ENCODE measurements at places on chromosomes 2 and 18.

- DNase-seq, result no peak
Observed at GRCh38 chr2:158967114-158967730, 1.2 kb upstream of the TANC1 start.

GRCh38 chr2:187842978-187843847 is 289.0 kb upstream of the TFPI start:
- DNase-seq, result peak; percentile 0

GRCh38 chr2:153005071-153005730 is 286.8 kb downstream of the ARL6IP6 start:
- DNase-seq, result no peak

DNA sequence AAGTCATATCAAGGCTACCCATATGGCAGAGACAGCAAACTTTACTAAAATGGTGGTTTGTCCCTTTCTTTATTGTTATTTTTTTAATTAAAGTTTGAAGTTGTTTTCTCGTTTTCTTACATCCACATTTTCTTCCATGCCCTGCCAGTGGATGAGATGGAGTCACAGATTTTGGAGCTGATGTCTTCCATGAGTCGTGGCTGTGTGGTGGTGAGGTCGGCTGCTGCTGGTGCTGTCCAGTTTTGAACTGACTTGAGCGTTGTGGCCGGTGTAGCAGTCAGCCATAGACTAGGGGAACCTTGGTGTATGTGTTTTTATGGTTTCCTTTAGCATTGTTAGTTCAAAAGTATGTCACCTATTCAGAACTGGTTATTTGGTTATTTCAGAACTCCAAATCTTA is 182.8 kb downstream of the SH3RF3 start:
- no peak for DNase-seq

- DNase-seq, result peak; percentile 45
Observed at GRCh38 chr2:13193900-13194299, 477.2 kb downstream of the TRIB2 start.

- DNase-seq, result peak; percentile 33
Observed at GRCh38 chr2:437756-438393, 150.0 kb upstream of the ALKAL2 start.

DNA sequence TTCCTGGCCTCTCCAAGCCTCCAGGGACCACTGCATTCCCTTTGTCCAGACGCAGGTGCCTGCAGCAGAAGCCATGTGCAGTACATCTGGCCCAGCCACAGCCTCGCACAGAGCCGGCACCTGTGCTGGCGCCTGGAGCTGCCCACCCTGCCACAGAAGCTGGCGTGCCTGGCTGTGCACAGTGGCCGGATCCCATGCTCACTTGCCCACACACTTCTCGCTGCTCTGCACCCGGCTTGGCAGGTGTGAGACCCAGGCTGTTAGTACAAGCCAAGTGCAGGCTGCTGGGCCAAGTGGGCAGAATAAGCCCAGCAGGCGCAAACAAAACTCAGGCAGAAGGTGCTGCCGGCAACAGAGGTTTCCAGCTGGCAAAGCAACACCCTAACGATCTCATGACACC is 124.5 kb upstream of the CCDC150 start:
- no peak for DNase-seq

DNA sequence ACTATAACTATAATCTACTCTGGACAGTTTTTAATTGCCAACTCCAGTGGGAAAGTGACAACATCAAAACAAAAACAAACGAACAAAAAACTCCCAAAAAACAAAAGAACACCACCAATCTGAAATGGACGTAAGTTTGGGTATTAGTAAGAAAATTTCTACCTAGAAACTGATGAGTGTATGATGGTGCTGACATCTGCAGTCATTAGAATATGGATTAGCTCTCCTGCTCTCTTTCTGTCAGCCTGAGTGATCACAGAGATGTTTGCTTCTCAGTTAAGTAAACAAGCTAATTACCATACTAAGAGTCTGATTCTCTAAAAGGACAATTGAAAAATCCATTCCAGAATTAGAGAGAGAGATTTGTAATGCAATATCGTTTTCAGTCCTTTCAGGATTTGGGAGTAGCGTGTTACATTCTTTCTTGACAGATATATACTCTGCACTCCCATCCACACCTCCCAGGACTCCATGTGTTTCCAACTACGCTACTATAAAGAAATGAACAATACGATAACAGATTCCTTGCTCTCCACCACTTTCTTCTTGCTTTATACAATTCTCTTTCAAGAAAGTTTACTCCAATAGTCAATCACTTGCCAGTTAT is 1347.4 kb upstream of the PIK3C3 start:
- DNase-seq, result no peak

DNA sequence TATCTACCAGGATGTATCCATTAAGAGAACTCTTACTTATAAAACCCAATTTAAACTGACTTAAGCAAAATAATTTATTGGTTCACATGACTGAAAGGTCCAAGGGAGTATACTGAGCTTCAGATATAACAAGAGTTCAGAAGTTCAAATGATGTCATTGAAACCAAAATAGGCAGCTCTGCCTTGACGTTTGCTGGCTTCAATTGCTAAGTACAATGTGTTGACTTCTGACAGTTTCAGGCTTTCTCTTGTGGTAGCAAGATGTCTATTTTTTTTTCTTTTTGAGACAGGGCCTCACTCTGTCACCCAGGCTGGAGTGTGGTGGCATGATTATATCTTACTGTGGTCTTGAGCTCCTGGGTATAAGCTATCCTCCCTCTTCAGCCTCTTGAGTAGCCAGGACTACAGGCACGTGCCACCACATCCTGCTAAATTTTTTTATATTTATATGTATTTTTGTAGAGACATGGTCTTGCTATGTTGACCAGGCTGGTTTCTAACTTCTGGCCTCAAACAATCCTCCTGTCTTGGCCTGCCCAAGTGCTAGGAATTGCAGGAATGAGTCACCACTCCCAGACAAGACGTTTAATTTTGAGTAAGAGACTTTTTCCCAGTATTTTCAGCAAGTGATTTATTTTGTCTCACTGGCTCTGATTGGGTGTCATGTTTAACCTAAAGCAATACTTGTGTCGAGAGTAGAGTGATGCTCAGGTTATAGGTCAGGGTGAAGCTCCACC is 184.8 kb downstream of the NR4A2 start:
- no peak for DNase-seq

DNA sequence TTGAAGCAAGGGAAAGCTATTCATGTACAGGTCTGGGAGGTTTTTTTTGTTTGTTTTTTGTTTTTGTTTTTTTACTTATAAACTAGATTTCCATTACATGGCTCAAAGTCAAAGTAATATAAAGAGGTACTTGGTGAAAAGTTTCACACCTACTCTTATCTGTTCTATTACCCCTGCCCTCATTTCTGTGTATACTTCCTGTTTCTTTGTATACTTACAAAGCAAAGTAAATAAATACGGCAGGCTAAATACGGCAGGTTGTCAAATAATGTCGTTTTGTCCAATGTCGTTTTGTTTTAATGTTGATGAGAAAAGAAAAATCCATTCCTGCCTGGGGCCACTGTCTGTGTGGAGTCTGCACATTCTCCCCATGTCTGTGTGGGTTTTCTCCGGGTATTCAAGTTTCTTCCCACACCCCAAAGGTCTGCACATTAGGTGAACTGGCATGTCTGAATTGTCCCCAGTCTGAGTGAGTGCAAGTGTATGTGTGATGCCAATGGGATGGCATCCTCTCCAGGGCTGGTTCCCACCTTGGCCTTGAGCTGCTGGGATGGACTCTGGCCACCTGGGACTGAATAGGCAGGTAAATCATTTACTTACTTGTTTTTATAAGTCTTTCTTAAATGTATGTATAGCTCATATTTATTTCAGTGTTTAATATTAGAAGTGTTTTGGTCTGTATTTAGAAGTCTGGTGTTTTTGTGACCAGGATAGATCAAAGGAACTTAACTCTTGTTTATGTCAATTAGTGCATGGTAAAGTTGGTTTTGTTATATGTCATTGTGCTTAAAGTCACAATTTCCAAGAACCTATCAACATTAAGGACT is 13.4 kb downstream of the STAMBP start:
- DNase-seq, result no peak

DNA sequence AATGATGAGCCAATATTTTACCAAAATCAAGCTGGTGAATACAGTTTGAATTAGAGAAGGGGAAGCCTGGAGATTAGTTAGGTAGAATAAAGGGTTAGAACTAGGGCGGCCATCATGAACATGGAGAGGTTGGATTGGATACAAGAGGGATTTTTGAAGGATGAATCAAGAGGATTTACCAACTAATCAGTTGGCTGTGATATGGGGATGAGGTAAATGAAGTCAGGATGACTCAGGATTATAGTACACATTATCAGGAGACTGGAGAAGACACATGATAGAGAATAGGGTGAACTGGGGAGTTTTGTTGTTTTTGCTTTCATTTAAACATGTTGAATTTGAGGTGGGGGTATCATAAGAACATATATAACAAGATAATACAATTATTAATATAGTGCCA is 73.8 kb upstream of the PROKR1 start:
- DNase-seq, result no peak

DNA sequence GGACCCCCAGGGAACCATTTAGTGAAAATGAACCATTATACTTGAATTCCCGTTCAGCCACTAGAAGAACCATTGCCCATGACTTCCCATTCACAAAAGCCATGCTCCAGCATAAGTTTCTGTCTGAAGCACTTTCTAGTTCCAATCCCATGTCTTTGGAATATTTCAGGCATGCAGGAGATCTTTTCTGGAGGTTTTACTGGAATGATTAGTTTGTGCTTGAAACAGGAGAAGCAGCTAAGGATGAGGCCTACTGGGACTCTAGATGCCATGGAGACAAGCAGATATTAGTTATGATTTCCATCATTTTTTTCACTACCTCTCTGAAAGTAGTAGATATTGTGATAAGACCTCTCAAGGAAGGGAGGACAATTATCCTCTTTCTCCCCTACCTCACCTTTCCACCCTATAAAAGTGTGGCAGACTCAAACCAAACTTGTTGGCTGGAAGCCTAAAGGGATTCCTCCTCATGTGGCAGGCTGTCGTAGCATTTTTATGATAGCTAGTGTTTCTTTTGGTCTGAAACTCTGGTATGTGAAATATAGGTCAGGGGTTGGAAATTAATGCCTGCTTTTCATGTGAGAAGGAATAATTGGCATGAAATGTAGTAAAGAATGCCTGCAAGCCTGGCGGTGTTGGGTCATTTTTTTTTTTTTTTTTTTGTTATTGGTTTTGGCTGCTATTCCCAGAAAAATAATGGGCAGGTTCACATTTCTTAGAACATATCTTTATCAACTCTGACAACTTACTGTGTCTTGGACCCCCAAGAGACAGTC is 29.3 kb upstream of the MMADHC start:
- DNase-seq, result no peak

DNA sequence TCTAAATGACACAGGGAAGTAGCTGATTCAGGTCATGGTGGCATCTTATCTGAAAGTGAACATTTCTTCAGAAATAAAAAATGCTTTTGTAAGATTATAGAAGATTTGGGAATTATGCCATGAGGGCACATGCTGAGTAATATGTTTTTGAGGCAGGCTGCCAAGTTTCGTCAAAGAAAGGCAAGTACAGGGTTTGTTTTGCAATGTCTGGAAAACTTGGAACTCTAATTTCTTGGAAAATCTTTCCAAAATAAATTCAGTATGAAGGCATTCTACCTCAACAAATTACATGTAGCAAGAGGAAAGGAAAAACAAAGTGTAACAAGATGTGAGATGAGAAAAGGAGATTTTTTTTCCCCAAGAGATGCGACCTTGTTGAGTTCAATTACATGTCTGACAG is 167.7 kb downstream of the PLCL1 start:
- no peak for DNase-seq

DNA sequence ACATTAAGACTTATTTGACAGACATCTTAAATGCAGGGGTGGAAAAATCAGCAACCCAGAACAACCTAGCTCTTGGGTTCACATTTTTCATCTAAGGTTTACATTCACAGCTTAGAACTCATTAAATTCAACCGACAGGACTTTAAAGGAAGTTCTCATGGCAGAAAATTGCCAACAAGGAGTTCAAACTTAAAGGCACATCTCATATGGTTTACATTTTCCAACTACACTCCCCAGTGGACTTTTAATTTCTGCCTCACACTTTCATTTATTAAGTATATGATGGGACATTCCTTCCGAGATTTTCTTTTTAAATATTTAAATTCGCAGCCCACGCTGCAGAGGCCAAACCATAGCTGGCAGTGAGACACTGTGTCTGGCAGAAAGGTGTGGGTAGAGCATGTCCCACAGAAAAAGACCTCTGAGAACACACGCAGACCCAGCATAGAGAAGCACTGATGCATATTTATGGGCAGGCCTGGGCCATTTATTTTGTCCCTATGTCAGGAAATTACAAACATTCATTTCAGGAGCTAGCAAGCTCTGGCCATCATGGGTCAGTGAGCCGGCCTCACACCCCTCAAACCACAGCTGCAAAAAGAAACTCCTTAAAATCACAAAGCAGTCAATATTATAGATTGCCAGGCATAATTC is 46.3 kb downstream of the STK39 start:
- DNase-seq, result no peak

- no peak for DNase-seq
Observed at GRCh38 chr18:41618147-41618546, 336.9 kb upstream of the PIK3C3 start.

GRCh38 chr18:50578030-50578429 is 18.1 kb downstream of the MAPK4 start:
- DNase-seq, result no peak

DNA sequence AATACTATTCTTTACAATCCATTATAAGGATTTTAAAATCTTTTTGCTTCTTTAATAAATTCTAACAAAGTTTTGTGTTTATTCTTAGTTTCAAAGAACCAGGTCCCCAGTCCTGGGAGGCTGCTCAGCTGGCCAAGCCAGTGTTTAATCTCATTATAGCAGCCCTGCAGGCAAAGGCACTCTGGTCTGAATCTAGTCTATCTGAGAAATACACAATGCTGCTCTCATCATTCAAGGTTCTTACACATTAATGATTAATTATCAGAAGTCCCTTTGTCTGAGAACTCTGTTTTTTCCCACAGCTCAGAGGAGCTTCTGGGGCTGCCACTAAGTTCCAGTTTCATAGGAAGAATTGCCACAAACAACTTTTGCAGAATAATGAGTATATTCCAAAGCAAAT is 27.7 kb downstream of the KCTD18 start:
- DNase-seq, result no peak

GRCh38 chr2:110858993-110859701 is 126.8 kb downstream of the ACOXL start:
- DNase-seq, result no peak

- DNase-seq, result no peak
Observed at GRCh38 chr2:64267699-64268098, 123.5 kb upstream of the PELI1 start.

DNA sequence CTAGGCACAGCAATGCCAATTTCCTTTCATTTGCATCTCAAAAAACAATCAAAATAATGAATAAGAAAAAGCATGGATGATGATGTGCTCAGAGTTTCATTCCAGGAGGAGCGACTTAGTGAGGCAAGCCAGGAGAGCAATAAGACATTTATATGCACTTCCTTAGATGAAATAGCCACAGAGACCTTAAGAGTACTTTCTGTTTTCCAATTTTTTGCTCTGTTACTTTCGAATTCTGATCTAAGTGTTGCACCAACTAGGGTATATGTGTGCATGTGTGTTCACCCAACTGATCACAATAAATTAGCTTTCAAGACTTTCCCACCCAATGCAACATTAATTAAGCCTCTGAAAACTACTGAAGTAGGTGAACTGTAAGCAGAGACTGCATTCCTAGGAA is 709 bp downstream of the RAB27B start:
- no peak for DNase-seq

Measured in NCI-H524 treated with DMSO at 0.1 percent for 48 hours (cell line).